Sciatic nerve (tissue), 2 donors: ENCODE measurements at places on chromosomes 6 and 20. TPM values are rescaled to one million over a fixed set of nuclear protein-coding genes. Genes with fewer than 3 reads are reported as not detected.

DNA sequence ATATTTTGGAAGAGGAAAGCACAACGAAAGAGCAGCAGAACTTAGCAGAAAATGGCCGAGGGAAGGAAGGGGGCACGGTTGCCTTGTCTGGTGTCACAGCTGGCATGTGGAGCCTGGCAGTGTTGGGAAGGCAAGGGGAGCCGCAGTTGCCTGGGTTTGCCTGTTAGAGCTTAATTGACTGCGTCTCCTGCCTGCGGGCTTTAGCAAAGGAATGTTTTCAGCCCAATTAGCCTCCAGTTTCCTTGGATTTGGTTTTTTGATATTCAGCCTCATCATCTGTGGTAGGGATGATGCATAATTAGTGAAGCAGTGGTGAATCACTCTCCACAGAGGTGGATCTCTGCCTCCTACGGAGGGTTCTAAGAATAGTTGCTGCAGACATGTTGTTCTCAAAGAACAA lies 832.6 kb downstream of the QKI start:
- no peak for DNase-seq

- no peak for DNase-seq
Measured at GRCh38 chr6:131173680-131174079, 38.4 kb downstream of the AKAP7 start.

The BTNL2 gene
- total RNA-seq, result not detected

GRCh38 chr20:1241456-1241855 lies 15.6 kb downstream of the RAD21L1 start:
- no peak for DNase-seq

- DNase-seq, result peak; percentile 80
Measured at GRCh38 chr20:17938871-17939619, 29.5 kb downstream of the SNX5 start.

- peak; percentile 54 for DNase-seq
Measured at GRCh38 chr6:34243131-34243771, 5.6 kb downstream of the SMIM29 start.

DNA sequence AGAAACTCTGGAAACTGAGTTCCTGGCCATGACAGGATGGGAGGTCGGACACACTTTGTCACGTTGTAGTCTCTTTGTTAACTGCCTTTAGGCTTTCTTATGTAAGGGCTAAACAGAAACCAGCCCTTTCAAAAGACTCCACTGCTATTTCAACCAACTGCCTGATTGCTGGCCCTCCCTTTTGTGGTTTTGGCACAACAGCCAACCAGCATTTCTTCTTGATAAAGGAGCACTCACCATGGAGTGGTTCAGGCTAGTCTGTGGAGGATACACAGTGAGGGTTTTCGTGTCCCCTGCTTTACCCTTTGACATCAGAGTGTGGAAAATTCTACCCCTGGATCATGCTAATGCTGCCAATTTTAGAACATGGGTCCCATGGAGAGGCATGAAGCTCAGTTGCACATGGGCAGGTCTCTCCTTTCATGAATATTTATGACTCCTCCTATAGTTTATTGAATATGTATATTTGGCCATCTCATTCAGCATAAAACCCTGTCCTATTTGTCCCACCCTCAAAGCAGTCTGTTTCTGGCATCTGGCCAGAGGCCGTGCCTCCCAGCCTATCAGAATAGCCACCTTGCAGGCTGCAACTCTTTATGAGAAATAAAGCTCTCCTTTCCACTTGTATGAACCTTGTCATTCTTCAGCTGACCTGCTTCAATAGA lies 148.3 kb downstream of the HS3ST5 start:
- DNase-seq, result no peak

GRCh38 chr6:32938494-32938893 lies 2.3 kb downstream of the HLA-DMB start:
- no peak for DNase-seq
